GM10248 (cell line): ENCODE measurements at places on chromosomes 4 and X.

DNA sequence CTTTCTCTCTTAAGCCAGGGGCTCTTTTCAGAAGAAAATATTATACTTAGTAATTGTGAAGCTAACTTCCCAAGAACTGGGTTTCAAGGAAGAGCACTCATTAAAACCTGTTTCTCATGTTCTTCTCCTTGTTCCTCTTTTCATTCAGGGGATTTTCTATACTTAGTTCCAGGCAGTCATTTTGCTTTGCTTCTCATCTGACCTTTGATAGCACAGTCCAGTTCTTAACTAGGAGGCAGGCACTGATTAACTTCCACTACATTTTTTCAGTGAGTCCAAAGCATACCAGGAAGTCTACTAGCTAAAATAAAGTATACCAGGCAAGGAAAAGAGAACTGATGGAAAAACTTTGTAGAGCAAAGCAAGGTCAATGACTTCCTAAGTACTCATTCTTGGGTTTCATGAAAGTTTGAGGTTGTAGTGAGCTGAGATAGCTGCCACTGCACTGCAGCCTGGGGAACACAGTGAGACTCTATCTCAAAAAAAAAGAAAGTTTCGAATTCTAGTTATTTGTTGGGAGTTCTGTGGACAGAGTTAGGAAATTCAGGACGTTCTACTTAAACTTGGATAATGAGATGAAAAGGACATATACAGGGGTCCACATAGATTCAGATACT, 190.1 kb upstream of the HS3ST1 start:
- DNase-seq: no peak

GRCh38 chr4:163875327-163875726, 380.8 kb downstream of the TMA16 start:
- DNase-seq: no peak

- peak; percentile 12 for DNase-seq
Measured at GRCh38 chrX:20382518-20383297, 116.0 kb upstream of the RPS6KA3 start.

GRCh38 chrX:13876652-13877051, 59.8 kb upstream of the GPM6B start:
- DNase-seq: no peak

- DNase-seq: no peak
Measured at GRCh38 chr4:3066836-3067400, 7.4 kb downstream of the HTT-AS start.

DNA sequence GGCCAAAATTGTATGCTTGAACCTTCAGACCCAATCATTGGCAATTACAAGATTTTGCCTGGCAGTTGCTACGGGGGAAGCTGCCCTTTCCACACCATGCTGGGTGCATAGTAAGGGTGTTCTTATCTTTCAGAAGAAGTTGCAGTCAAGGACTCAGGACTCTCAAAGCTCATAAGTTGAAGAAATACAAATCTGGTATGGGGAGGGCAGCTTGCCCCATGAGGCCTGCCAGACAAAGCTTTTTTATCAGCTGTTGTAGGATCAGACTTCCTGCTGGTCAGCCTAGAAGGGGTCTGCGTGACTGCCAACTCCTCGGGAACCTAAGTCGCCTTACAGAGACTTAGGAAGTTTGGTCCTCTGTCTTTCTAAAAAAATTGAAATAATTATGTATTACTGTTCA, 174.9 kb upstream of the TECRL start:
- DNase-seq: no peak

DNA sequence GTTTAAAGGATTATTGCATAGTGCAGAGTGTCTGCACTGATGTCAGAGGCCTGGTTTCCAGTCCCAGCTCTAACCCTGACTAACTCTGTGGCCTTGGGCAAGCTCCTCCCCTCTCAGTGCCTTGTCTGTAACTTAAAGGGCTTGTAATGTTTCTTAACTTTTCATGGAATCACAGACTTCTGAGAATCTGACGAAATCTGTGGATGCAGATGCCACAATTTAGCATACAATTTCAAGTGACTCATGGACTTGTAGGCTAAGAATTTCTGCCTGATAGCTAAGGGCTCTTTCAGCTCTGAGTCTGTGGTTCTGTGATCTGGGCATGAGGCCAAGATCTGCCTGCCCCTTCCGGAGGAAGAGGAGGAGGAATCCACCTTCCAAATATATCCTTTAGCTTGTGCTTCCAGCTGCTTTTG, 236.9 kb downstream of the AR start:
- DNase-seq: no peak

- DNase-seq: no peak
Measured at GRCh38 chr4:184729946-184730345, 4.0 kb downstream of the CENPU start.

- DNase-seq: no peak
Measured at GRCh38 chr4:665381-665750, 8.7 kb downstream of the ATP5ME start.

DNA sequence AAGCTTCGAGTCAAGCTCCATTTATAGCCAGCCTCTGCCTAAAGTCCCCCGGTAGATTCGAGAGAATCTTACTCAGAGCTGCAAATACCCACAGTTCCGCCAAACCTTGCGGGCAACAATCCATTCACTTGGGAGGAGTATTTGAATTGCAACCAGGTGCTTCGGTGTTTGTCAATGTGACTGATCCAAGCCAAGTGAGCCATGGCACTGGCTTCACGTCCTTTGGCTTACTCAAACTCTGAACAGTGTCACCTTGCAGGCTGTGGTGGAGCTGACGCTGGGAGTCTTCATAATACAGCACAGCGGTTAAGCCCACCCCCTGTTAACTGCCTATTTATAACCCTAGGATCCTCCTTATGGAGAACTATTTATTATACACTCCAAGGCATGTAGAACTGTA, 11.2 kb downstream of the CD40LG start:
- DNase-seq: no peak

DNA sequence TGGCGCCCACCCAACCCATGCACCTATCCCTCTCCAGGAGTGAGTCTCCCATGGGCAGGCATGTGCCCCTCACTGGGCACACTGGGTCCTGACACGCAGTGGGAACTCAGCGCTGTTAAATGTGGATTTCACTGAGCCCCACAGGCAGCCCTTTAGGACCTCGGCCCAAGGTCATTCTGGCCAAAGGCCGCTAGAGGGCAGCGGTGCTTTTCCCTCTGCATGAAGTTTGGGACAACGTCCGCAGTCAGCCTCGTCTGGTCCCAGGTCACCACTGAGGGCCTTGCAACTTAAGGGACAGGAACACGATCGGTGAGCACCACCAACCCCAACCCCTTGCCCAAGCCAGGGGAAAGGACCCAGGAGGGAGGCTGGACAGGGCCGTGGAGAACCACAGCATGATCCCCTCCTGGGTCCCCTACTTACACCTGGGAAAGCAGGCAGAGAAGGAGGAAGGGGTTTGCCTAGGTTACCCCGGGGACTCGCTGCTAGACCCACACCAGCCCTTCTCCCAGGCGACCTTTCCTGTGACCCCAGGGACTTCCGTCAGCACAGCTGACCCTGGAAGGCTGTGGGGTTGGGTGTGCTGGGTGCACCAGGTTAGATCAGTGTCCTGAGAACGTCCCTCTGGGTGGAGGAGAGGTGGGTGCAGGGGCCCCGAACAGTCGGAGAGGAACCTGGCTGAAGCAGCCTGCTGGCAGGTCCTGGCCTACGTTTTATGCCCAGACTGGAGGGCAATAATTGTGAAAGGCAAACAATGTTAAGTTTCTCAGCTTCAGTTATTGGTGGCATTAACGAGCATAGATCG, 24.0 kb downstream of the CYTL1 start:
- DNase-seq: peak; percentile 79

DNA sequence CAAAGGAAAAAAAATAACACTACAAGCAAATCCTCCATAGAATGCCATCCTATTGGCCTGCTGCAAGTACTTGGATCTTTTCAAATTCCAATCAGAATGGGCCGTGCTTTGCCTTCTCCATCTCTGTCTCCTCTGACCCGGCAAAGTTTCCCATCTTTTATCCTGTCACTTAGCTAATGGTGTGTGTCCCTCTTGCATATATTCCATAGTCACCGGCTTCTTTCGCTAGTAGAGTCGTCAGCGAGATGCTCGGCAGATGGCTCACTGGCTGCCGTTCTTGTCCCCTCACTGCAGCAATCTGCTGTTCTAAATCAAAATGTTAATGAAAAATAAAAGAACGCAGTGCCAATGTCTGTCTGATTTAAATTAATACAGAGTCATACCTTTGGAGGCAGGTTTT, 22.1 kb downstream of the GRIA3 start:
- no peak for DNase-seq

- no peak for DNase-seq
Measured at GRCh38 chrX:39388730-39389129, 587.5 kb downstream of the MID1IP1 start.

GRCh38 chr4:54793856-54794422, 136.2 kb downstream of the KIT start:
- DNase-seq: no peak

DNA sequence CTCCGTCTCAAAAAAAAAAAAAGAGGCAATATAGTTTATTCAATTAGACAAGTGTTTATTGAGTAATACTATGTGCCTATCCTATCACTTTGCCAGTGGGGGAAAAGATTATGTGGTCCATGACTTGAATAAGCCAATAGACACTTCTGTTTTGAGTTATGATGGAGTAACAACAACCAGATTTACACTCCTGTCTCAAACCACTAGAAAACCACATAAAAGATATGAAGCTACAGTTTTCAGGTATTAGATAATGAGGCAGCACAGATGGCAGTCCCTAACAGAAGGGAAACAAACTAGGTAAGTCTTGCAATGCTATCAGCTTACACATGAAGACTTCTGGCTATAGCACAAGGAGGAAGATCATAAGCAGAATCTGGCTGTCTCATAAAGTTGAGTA, 22.5 kb downstream of the NFXL1 start:
- no peak for DNase-seq

DNA sequence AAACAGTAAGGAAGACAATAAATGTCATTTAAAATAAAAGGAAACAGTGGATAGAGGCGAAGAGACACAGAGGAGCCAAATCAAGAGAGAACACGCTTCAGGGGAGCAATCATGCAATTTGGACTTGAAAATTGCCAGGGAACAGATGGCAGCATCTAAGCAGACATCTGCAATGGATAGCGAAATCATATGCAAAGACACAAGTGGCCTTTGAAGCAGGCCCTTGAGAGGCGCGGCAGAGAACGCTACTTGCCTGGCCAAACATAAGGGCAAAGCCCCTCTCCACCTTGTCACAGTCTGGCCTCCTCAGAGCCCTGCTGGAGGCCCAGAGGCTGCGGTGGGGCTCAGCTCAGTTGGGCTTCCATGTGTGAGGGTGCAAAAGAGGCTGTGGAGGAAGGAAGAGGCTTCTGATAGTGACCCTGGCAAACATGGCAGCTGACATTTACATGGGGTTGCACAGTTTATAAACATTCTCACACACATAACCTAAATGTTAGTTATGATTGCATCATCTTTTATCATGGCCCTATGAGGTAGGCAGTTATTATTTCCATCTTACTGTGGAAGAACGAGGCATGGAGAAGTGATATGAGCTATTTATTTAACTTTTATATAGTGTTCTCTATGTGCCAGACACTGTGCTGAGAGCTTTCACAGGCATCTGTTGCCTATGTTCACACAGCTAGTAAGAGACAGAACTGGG, 18.3 kb downstream of the ADGRG4 start:
- DNase-seq: no peak

- DNase-seq: no peak
Measured at GRCh38 chrX:70878902-70879301, 29.6 kb downstream of the TEX11 start.

GRCh38 chr4:85673540-85673939, 198.6 kb downstream of the ARHGAP24 start:
- DNase-seq: no peak

- DNase-seq: no peak
Measured at GRCh38 chrX:97366237-97366636, 482.5 kb downstream of the RPA4 start.

DNA sequence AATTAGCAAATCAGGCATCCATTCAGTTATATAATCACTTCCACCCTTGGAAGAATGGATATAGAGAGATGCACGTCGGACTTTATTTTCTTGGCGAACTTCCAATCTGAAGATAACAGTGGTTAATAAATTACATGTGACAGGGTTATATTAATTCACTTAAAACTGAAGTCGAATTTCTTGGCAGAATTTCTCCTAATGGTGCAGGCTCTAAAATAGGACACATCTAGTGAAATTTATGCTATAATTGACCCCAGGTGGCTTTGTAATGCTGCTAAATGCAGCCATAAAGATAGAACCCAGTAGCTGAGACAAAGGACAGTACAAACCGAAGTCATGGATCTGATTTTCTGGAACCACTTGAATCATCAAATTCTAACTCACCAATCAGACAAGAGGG, 20.8 kb upstream of the SLC10A4 start:
- DNase-seq: no peak

DNA sequence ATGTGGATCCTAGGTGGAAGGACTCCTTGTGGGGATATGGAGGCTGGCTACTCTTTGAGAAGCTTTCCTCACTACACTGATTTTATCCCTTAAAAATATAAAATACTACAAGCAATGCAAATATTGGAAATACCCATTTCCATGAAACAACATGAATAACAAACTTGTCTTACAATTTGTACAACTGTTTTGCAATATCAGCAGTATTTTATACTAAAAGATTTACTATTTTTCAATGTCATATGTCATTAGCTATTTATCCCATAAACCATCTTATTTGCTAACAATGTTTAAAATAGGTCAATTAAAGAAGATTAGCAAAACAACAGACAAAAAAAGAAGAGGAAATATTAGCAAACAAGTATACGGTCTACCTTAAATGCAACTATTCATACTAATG, 1674.1 kb downstream of the PCDH7 start:
- DNase-seq: no peak

DNA sequence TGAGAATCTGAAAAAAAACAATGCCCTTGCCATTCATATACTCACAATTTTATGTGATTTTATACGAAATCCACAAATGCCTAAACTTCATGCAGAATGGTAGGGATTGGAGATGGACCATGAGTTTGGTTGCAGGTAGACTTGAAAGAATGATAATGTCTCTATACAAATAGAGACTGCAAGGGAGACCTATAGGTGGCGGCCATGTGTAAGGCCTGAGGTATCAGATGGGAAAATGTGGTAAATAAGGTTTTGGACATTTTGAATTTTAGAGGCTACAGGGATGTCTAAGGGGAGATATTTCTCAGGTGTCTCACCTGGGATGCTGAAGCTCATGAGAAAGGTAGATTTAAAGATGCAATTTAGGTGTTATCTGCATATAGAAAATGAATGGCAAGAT, 78.0 kb downstream of the GABRB1 start:
- DNase-seq: no peak

DNA sequence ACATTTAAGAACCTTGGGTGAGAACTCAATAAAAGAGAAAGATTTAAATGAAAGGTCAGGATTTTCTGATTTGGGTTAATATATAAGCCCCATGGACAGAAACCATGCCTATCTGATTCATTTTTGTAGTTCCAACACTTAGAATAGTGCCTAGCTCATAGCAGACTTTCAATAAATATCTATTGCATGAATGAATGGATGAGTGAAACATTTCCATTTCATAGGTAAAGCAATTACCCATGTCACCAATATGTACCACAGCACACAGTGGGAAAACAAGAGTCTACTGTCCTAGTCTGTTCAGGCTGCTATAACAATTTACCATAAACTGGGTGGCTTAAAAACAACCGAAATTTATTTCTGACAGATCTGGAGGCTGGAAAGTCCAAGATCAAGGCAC, 63.9 kb upstream of the PTPN13 start:
- no peak for DNase-seq

- DNase-seq: no peak
Measured at GRCh38 chr4:156870131-156870530, 101.5 kb downstream of the PDGFC start.

- no peak for DNase-seq
Measured at GRCh38 chr4:85522836-85523235, 47.9 kb downstream of the ARHGAP24 start.
